ENCODE measurements at places on chromosomes 2 and 18.

GRCh38 chr2:105721991-105722511 is 22.7 kb upstream of the NCK2 start:
- DNase-seq: no peak

GRCh38 chr2:76075126-76075525 is 364.4 kb upstream of the GCFC2 start:
- DNase-seq: no peak

DNA sequence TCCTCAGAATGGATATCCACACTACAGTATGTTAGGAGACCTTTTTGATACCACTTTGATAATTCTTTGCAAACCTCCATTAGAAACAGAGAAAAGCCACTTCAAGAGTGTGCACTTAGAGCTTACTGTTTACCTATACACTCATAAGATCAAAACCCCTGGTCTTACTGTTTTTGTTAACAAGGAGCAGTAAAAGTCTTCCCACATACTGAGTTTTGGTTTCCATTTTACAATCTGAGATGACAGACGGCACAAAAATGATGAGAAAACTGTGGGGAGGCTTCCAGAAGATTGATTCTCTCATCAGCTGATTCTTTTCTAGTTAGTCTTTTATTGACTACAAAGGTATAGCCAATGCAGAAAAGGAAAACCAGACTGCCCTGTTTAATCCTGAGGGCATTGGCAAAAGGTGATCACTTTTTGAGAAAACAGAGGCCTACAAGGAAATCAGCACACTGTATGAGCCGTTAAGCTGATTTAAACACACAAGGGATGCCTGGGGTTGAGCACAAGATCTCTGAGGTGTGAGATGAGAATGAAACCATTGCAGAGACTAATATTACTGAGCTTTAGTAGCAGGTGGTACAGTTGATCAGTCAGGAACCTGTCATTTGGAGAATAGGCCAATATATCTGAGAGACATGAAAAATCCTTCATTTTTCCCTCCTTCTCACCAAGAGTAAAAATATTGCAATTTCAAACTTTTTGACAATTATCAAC is 368.6 kb downstream of the GRB14 start:
- DNase-seq: no peak

- no peak for DNase-seq
Observed at GRCh38 chr2:78411303-78411702, 614.2 kb upstream of the REG3G start.

- no peak for DNase-seq
Observed at GRCh38 chr2:204161886-204162285, 225.3 kb downstream of the ICOS start.

- no peak for DNase-seq
Observed at GRCh38 chr2:21916934-21917522, 793.3 kb downstream of the TDRD15 start.

DNA sequence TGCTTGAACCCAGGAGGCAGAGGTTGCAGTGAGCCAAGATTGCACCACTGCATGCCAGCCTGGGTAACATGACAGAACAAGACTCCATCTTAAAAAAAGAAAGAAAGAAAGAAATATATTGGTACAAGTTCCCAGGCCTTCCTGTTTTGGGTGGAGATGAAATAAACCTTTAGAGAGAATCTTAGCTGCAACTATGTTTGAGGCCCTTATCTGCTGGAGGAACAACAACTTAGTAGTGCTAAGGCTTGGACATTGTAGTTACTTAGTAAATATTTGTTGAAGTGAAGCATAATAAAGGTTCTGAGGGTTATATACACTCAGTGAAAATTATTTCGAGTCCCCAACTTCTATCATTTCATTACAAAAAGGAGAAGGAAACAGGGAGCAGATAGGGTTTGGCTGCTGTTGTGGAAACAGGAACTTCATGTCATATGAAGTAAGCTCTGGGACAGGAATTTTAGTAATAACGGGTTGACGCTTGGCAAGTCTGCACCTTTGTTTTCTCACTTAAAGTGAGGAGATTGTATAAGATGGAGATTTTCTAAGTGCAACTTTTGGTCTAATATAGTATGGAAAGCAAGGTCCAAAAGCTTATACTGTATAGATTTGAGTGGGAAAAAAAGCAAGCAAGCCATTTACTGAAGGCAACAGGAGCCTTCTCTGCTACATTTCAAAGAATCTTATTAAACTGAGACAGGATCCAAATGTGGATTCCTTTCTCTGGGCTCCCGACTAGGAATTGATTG is 40.0 kb upstream of the AGPS start:
- DNase-seq: no peak

DNA sequence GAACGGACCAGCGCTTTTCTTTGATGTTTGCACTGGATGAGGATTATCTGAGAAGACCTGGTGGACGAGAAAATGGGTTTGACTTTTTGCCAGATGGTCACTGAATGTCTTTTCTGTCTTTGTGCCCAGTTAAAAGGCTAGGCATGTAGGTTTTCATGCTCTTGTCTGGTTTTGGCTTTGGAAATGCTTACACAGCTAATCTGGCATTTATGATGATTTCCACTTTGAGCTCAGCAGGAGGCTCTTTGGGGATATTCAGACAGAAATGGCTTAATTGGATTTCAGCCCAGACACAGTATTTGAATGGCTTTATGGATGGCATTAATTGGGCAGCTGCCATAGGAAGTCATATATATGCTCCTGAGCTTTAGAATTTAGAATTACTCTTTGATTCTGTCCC is 59.6 kb downstream of the NCK2 start:
- DNase-seq: no peak

DNA sequence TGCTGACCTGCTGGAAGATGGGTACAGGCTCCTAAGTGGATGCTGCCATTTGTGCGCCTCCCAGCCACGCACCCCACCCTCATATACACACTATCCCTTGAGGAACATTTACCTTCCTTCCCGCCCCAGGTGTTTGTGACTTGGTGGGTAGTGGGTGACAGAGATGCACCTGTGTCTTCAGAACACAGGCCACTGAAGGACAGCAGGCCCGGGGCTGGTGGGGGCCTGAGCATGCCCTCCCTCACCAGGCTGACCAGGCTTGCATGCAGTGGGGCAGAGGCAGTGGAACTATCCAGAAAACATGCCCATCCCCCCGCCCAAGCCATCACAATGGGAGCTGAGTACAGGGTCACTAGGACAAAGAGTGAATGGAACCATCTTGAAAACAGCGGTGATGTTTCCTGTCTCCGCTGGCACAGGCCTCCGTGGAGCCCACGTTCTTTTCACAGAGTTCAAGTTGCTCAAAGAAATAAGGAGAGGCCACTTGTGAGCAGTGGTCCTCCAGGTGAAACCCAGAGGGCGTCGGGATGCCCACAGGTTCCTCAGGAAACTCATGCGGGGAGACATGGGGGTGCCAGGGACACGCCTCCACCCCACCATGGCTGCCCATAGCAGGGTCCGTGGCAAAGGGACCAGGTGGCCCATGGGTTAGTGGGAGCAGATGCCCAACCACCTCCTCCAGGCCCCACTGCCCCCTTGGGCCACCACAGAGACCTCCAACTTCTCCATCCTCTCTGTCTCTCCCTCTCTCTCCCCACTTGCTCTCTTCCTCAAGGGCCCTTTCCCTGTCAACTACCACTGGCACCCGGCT is 90.9 kb downstream of the MALT1 start:
- DNase-seq: no peak

GRCh38 chr2:53253244-53253643 is 514.4 kb upstream of the CHAC2 start:
- no peak for DNase-seq
